T-helper 2 cell treated with Interferon-gamma antibody and Interleukin-4, amounts not matched to agents 5 μg/mL and 100 μg/mL, for 36 hours (primary cell): ENCODE measurements at places on chromosomes 2 and 18.
A peak's percentile ranks its signal among the peaks of the same experiment; 100 is the strongest.

DNA sequence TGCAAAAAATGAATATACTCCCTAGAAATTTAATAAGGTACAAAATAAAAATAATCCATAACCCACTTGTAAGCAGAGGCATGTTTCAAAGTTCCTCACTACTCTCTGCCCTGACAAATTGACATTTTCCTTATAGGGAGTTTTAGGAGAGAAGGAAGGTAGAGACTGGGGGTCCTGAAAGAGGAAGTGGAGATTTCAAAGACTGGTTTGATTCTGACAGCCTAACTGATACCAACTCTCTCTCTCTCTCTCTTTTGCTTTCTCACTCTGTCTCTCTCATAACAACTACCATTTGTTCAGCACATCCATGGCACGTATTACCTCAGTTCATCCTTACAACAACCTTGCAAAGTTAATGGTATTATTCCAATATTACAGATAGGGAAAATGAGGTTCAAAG, 18.6 kb downstream of the FZD7 start:
- DNase-seq: no peak

DNA sequence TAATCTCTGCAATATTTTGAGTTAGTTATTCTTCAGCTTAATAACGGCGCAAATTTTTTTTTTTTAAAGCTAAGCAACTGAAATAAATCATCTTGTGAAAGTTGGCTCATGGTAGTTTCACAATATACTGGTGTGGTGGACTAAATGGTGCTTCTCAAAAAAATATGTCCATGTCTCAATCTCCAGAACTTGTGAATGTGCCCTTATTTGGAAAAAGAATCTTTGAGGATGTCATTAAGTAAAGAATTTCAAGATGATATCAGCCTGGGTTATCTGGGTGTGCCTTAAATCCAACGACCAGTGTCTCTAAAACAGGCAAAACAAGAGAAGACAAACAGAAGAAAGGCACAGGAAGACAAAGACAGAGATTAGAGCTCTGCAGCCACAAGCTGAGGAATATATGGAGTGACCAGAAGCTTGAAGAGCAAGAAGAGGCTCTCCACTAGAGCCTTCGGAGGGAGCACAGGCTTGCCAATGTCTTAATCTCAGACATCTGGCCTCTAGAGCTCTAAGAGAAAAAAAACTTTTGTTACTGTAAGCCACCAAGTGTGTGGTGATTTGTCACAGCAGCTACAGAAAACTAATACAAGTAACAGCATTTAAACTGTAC, 71.4 kb downstream of the HNMT start:
- no peak for DNase-seq

GRCh38 chr2:179049546-179050311, at the start of gene CCDC141:
CCDC141 (minus strand) TSS chr2:179050137; CDS start chr2:179049941, 196 bp downstream.
- DNase-seq: peak; percentile 19

GRCh38 chr18:23235860-23236259, 100.6 kb downstream of the CABLES1 start:
- DNase-seq: no peak

- DNase-seq: no peak
Observed at GRCh38 chr2:10884574-10884975, 27.2 kb upstream of the KCNF1 start.

GRCh38 chr2:137183206-137183898, 418.0 kb downstream of the THSD7B start:
- no peak for DNase-seq

DNA sequence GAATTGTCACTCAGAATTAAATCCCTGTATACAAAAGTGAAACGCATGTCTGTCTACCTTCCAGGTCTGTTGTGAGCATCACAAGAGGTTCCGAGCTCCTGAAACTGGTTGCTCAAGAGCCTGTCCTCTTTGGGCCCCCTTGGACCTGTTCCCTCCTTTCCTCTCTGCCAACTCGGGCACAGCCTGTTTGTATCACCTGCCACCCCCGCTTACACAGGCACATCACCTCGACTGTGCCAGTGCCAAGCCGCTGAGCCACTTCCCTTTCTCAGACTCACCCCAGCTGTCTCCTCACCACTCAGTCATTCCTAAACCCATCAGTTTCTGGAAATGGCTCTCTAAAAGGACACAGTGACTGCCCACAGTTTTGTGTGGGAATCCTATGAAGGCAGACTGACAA, 3.1 kb downstream of the EFR3B start:
- DNase-seq: no peak

- DNase-seq: no peak
Observed at GRCh38 chr2:9673914-9674481, 43.2 kb upstream of the YWHAQ start.

DNA sequence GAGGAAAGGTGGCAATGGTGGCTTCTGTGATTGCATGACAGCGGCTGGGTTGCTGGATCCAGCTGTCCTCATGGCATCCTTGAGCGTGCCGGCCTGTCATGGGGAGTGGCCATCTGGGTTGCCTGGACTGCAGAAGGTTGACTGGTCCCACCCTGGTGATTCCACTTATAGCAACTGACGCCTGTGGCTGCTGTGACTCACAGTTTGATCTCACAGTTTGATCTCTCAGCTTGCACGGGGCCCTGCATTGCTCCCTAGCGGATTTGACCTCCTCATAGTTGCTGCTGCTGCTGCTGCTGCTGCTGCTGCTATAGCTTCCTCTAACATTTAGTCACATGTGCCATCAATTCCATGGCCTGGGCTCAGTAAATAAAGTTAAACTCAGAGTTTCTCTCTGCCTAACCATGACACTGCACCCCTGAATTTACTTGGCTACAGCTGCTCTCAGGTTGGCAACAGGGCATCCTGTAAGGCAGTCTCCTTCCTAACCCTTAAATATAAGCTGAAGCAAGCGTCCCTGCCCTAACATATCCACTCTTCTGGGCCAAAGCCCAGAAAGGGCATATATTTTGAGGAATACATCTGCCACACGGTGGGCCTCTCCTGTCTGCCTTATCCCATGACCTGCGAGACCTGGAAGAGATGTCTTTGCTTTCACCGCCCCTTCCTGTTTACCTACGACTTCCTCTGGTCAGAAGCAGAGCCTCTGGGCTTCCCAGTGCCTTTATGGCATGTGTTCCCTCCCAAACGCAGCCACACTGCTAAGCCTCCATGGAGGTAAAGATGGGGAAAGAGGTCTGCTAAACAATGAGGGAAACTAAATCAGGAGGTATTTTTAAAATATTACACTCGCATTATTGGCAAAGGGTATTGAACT, 37.8 kb upstream of the CCDC150 start:
- DNase-seq: no peak

DNA sequence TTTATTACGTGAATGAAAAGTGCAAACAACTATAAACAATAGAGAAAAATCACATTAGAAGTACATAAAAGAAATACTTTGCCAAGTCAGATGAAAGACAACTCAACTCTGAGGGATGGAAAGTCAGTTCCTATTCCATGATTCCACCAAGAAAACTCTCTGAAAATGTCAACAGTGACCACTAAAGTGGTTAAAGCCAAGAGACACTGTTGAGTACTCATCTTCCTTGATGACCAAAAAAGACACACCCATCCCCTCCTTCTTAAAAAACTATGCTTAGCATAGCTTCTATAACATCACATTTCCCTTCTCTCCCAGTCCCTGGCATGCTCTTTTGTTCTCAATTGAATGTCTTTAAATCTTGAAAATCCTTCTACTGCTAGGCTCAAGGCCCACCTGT, 160.0 kb downstream of the TCF4 start:
- no peak for DNase-seq

- no peak for DNase-seq
Observed at GRCh38 chr2:240204431-240205276, 64.2 kb upstream of the OTOS start.

- peak; percentile 7 for DNase-seq
Observed at GRCh38 chr2:168336786-168337388, 89.5 kb upstream of the STK39 start.

- no peak for DNase-seq
Observed at GRCh38 chr2:153819501-153819900, 52.2 kb upstream of the GALNT13 start.

DNA sequence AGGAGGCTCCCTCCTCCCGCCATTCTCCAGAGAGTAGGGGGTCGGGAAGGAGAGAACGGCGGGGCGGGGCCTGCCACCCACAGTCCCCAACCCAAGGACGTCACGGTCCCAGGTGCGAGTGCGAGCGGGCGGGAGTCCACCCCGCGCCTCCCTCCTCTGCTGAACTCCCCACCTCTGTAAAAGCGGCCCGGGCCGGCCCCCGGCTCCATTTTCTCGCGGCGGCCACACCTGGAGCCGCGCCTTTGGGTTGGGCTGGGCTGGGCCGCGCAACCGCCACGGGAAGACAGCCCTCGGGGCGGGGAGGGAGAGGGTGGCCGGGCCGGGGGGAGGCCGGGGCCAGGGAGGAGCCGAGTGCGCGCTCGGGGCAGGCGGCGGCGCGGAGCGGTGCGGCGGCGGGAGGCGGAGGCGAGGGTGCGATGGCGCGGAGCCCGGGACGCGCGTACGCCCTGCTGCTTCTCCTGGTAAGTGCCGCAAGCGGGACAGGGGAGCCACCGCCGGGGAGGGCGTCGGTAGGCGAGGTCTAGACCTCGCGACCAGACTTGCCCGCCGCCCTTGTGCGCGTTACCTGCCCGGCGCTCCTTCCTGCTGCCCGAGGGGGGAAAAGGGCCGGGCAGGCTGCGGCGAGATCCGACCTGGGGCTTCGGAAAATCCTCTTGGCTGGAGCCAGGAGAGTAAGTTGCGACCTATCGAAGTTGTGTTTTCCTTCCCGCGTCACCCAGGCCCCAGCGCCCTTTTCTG, at the start of gene DSG2:
Gene DSG2, plus strand, starts transcription at position 342 of the 738 bp plus-strand sequence. Its CDS starts 75 bp downstream, at position 417.
- DNase-seq: peak; percentile 14

- no peak for DNase-seq
Observed at GRCh38 chr2:48283586-48284269, 246.2 kb upstream of the STON1 start.

- no peak for DNase-seq
Observed at GRCh38 chr2:134244587-134244986, 9.3 kb upstream of the MGAT5 start.

GRCh38 chr2:150464270-150464669, 23.2 kb downstream of the RND3 start:
- no peak for DNase-seq

- DNase-seq: no peak
Observed at GRCh38 chr2:18398833-18399232, 161.6 kb downstream of the RDH14 start.

DNA sequence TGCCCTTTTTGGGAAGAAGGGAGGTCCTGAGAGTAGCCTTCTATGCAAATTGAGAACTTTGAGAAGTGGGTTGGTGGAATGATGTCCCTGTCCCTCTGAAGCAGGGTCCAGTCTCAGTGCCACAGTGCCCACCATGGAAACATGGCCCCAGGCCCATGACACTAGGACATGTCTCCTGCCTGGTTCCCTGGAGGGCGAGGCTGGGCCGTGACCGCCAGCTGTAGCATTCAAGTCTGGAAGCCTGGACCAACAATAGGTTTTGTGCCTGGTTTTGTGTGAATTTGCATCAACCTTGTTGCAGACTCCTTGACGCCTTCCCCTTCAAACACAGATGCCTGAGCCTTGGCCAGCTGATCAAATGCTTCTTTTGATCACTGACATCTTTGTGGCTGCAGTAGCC, 27.5 kb downstream of the ARID5A start:
- DNase-seq: no peak

- no peak for DNase-seq
Observed at GRCh38 chr2:238486123-238486848, 59.6 kb downstream of the ASB1 start.

GRCh38 chr2:64015391-64015790, 3.8 kb downstream of the VPS54 start:
- DNase-seq: no peak

- no peak for DNase-seq
Observed at GRCh38 chr18:13628211-13628610, 98.1 kb downstream of the FAM210A start.

- DNase-seq: no peak
Observed at GRCh38 chr2:195898505-195899191, 170.0 kb downstream of the DNAH7 start.

DNA sequence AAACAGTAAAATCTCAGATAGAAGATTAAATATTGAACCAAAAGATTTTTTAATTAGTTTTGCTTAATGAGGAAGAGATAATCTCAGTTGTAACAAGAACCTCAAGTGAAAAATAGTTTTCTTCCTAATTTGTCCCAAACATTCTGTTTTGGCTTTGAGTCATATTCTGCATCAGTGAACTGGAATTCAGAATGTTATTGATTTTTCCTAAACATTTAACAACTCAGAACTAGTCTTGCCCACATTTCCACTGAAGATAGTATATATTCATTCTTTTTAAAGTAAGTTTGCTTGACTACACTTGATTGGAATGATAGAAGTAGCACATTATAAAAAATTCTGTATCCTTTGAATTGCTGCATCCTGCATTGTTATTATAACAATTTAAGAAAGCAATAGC, 85.7 kb upstream of the UGP2 start:
- DNase-seq: no peak

GRCh38 chr18:7850446-7850845, 283.3 kb downstream of the PTPRM start:
- no peak for DNase-seq
